ENCODE measurements at places on chromosomes 1 and 21.

GRCh38 chr21:37800456-37801061, 115.7 kb downstream of the KCNJ6 start:
- no peak for DNase-seq

GRCh38 chr1:2236695-2237677, 8.9 kb downstream of the SKI start:
- DNase-seq = no peak

DNA sequence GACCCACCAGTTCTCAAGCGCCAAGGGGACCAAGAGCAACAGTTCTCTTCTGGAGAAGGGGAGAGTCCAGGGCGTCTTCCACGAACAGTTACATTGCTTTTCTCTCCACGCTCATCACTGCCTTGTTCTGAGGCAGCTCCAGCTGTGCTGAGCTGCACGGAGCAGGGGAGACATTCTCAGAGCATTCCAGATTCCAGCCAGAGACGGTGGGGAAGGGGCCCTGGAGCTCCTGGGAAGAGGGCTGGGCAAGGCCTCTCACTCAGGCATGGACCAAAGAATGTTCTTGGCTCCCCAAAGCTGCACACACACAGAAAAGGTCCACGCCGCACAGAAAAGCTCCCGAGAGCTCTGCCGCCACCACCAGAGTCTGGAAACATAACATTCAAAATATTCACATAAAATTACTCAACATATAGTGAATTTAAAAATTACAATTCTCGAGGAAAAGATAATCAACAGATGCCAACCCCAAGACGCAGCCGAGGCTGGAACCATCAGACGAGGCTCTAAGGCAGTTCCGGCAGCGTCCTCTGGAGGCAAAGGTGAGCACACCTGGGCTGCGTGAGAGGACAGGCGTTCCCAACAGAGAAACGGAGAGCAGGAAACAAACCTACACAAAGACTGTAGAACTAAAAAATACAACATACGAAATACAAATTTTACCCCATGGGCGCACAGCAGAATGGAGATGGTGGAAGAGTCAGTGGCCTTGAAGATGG, 40.5 kb downstream of the UBE2G2 start:
- DNase-seq = no peak

DNA sequence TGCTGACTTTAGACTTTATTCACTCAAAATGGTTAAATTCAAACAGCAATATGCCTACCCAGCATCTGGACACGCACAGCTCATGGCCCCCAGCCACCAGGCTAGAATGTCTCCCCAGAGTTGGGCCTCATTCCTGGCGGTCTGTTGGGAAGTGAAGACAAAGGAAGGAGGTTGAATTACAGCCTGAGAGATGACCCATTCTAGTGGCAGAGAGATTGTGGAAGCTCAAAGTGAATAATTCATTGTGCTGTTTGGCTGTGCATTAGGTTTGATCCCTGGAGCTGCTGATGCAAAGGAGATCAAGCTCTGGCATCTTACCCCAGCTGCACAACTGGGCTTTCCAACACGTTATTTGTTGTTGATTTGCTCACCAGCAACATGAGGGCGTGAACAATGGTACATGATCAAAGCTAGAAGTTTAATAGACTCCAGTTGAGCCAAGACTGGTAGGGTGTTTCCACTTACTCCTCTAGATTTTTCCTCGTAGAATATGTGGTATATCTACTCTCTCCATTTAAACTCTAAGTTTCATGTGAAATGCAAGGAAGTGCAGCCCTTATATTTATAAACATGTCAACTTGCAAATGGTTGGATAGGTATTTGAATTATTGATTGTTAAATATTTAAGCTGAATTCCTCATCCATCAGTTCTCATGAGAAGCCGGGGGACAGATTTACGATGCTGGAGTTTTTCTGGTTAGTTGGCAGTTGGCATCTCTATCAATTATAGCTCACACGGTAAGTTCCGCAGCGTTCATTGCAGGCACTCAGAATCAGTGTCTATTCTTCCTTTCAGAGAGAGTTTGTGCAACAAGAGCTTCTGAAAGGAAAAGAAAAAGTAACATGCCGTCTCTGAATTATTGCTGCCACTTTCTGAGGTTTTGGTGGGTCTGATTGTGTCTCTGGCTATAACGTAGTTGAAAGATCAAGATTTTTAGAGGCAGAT, 222.7 kb downstream of the TM2D1 start:
- DNase-seq = no peak

GRCh38 chr1:231518485-231519034, 9.9 kb upstream of the TSNAX start:
- no peak for DNase-seq

GRCh38 chr1:219812086-219812485, 116.3 kb downstream of the SLC30A10 start:
- no peak for DNase-seq

DNA sequence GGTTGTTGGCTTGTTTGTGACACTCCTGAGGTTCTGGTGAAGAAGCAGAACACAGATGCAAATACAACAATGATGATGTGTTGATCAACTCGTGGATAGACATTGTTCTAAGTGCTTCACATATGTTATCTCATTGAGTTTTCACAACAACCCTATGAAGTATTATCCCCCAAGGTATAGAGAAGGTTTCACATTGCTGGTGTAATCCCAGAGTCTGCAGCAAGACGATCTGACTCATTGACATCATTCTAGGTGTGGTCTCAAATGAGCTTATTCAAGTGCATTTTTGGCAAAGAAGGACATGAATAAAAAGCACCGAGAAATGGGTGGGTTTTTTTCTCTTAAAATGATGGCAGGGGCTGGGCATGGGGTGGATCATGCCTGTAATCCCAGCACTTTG, 64.1 kb upstream of the SCAF4 start:
- no peak for DNase-seq
